ENCODE measurements at places on chromosomes 13 and 19.

- DNase-seq, result no peak
Observed at GRCh38 chr13:23621316-23621645, 51.1 kb downstream of the TNFRSF19 start.

DNA sequence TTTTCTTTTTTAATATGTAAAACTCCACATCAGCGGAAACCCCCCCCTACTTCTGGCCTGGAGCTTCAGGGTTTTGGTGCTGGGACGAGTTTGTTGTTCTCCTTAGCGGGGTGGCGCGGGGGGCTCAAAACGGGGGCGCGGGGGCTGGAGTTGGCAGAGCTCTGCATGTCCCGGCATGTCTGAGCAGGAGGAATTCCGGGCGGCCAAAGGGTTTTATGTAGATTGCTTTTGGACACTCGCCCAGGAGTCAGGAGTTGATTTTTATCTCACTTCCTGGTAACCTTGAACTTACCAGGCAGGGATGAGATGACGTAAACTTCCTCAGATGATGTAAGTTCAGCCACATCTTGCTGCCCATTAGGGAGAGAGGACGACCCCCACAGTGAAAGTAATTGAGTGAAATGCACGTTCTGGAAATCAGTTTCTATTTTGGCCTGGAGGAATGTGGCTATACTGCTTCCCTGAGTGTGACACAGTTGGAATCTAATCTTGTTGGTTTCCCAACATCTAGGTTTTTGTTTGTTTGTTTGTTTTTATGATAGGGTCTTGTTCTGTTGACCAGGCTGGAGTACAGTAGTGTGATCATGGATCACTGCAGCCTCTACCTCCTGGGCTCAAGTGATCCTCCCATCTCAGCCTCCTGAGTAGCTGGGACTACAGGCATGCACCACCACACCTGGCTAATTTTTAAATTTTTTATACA is 21.0 kb upstream of the GDF15 start:
- DNase-seq, result peak; percentile 99

GRCh38 chr13:20526664-20527063 is 1.0 kb upstream of the CRYL1 start:
- DNase-seq, result no peak

DNA sequence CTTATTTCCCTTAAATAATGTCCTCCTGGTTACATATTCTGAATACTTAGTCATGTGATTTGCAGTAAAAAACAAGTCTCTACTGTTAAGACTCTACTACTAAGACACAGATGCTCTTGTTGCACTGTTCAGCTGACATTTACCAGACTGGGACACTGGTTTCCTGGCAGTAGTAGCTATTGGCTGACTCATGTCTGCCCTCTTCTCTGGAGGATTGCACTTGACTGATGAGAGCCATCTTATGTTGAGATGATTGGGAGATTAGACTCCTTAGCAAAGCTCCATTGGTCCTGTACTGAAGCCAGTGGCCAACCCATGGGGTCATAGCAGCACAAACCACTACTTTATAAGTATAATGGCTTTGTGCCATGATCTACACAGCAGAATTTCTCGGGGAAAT is 1672.6 kb upstream of the PCDH20 start:
- DNase-seq, result no peak

DNA sequence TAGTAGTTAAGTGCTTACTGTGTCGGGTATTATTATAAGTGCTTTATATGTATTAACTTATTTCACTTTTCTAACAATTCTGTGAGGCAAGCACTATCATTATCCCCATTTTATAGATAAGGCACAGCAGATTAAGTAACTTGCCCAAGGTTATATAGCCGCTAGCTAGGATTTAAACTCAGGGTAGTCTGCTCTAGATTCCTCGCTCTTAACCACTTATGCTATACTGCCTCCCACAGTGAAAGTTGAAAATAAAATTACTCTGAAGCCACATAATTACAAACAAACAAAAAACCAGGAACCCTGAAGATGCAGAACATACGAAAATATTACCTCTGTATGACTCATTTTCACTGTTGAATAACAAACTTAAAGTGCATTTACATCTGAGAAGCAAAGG is 3.9 kb downstream of the TEX30 start:
- DNase-seq, result no peak

DNA sequence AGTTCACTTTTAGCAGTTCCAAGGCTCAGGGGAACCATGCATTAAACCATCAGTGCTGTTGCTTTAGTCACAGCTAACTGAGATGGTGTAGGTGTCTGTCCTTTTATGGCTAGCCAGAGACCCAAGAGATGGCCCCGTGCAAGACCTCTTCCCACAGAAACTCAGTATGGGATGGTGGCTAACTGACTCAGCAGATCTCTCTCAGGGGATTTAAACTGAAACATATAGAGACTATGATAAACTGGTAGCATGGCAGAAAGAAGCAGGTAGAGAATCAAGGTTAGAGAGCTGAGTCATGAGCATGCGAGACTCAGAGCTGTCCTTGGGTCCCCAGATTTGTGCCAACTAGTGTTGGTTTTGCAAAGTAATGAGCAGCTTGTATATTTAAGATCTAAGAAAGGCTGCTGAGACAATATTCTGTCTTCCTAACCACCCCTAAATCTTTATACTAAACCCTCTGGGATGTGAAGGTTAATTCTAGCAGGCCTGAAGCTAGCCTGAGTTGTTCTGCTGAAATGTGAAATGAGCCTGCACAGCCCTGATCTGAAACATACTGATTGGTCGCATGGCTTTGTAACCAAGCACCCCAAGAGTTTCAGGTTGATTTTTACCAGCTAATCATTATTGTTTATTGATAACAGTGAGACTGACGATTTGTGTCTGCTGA is 6.5 kb upstream of the SCEL start:
- DNase-seq, result no peak

GRCh38 chr13:59531571-59532091 is 632.1 kb downstream of the DIAPH3 start:
- no peak for DNase-seq

DNA sequence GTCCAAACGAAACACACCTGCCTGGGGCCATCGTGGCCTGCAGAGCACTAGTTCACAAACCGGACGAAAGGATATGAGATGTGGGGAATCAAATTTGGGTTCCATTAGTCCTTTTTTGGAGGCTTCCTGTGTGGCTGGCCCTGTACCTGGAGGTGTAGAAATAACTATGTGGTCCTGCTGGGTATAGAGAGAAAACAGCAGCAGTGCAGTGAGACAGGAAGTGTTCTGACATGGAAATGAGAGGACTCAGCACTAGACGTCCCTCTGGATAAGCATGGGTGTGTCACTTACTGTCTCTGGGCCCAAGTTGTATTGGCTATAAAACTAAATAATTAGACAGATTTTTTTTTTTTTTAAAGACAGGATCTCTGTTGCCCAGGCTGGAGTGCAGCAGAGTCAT is 12.3 kb downstream of the KDELR1 start:
- DNase-seq, result no peak

GRCh38 chr13:27975564-27976361 is 6.6 kb upstream of the CDX2 start:
- DNase-seq, result no peak

GRCh38 chr19:4676955-4677731 is 7.0 kb upstream of the MYDGF start:
- no peak for DNase-seq

GRCh38 chr13:38954844-38955243 is 35.8 kb downstream of the STOML3 start:
- DNase-seq, result no peak

- no peak for DNase-seq
Observed at GRCh38 chr19:5580161-5580571, 12.4 kb upstream of the TINCR start.
